Suppressor macrophage treated with lipopolysaccharide for 4 hours (primary cell): ENCODE measurements at places on chromosomes 2 and 18.
A peak's percentile ranks its signal among the peaks of the same experiment; 100 is the strongest.

DNA sequence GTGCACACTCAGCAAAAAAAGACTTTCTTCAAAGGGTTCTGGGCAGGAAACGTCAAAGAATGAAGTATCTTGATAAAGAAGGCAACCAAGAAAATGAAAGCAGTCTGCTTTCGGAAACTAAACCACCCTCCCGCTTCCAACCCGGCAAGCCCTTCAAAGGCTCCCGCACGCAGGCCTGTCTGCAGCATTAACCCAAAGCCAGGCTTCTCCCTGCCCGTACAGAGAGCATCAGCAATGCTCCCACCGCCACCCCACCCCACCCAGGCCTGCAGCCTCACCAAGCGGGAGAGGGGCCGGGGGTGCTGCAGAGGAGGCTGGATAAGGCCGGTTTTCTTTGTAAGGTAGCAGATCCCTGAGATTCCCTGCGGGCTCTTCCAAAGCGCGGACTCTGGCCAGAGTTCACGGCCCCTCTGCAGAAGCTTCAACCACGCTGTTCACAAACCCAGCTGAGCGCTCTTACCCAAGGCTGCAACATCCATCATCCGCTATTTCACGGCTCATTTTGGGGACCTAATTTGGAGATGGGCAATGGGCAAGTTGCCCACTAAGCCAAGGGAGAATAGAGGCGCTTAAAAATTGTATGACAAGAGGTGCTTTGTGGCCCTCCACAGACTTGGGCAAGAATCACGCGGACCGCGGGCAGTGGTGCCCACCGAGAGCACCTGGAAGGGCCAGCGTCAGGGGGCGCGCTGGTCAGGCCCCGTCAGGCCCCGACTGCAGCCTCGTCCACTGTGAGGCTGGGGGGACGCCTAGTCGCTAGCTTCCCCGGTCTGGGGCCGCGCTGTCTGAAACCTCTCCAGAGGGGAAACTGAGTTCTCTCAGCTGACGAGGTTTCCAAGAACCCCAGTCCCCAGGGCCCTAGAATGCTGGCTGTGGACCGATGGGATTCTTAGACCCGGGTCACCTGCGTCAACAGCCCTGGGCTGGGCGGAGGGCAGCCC, 225.4 kb upstream of the ID2 start:
- DNase-seq, result no peak

- no peak for DNase-seq
Observed at GRCh38 chr18:58805467-58806187, 59.0 kb upstream of the ZNF532 start.

DNA sequence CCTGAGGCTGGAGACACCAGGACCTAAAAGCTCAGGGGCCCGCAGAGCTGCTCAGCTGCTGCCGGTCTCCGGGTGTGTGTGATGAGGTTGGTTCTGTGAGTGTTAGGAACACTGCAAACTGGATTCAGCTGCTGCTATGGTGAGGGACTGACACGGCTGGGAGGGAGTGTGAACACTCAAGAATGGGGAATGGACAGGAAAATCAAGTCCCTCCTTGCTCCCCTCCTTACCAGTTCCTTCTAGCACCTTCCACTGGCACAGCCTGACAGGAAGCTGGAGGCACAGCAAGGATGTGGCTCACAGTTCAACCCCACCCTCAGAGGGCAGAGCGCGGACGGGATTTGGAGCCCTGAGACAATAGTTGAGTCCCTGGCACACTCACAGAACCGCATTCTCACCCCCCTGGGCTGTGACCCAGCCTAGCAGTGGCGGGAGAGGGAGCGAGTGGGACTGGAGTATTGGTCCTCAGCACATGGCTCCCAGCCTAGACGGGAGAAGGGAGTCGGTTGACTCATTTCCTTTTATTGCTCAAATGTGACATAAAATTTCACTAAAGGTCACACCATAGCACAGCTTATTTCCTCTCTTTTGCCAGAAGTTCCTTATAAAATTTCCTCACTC, 42.5 kb downstream of the LRRC30 start:
- peak; percentile 92 for DNase-seq

DNA sequence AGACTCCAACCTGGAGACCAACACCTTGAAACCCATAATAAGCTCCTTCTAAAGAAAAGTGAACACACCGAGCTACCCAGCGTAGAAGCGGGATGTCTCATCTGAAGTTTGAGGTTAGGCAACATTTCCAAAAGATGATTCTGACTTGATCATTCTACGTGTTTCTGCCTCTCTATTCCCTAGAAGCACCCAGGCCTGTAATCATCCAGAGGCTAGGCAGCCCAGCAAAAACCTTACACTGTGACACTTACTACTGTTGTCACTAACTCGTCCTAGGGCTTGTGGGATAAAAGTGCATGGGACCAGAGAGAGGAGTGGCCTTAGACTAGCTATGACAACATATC, 1.4 kb downstream of the ZBTB14 start:
- peak; percentile 24 for DNase-seq

- DNase-seq, result peak; percentile 40
Observed at GRCh38 chr2:86622519-86623042, 1.1 kb downstream of the RNF103 start.

- no peak for DNase-seq
Observed at GRCh38 chr2:229725716-229726574, 11.6 kb upstream of the DNER start.

- DNase-seq, result no peak
Observed at GRCh38 chr2:524442-524841, 152.8 kb downstream of the TMEM18 start.

GRCh38 chr2:118221536-118222272, 133.4 kb downstream of the INSIG2 start:
- peak; percentile 79 for DNase-seq
